ENCODE measurements at places on chromosomes 2 and 18.

DNA sequence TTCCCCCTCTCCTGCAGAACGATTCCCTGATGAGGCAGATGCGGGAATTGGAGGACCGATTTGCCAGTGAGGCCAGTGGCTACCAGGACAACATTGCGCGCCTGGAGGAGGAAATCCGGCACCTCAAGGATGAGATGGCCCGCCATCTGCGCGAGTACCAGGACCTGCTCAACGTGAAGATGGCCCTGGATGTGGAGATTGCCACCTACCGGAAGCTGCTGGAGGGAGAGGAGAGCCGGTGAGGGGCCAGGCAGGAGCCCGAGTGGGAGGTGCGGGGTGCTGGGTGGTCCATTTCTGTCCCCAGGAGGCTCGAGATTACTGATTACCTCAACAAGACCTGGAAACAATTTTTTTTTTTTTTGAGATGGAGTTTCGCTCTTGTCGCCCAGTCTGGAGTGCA lies 3.1 kb downstream of the DES start:
- DNase-seq: no peak

- DNase-seq: no peak
These were observed 608.3 kb downstream of the GALR1 start for GRCh38 chr18:77857678-77858655.

- no peak for DNase-seq
These were observed 278.4 kb downstream of the ALPK2 start for GRCh38 chr18:58350526-58350925.

DNA sequence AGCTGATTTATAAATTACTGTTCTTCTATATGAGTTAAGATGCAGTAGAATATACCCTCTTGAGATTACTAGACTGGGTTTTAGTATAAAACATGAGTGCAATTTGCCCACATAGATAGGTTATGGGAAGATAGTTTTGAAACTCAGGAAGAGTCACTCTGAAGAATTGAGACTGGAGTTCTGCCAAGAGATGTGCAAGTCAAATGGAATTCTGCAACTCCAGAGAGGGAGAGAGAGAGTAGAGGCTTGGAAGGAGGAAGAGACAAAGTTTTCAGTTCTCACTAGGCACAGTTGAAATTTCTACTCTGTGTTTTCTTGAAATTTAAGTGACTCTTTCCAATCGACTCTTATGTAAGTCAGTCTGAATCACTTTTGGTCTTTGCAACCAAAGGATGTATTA lies 878.8 kb downstream of the TSN start:
- DNase-seq: no peak

- no peak for DNase-seq
These were observed 62.6 kb downstream of the NBAS start for GRCh38 chr2:15498554-15498953.

GRCh38 chr2:181231151-181231550 lies 226.0 kb upstream of the ITGA4 start:
- DNase-seq: no peak

- DNase-seq: no peak
These were observed 91.4 kb downstream of the B3GNT2 start for GRCh38 chr2:62287282-62287681.

GRCh38 chr2:143679617-143680016 lies 550.4 kb downstream of the ARHGAP15 start:
- no peak for DNase-seq
